AG04450 (cell line): ENCODE measurements at places on chromosomes 4 and X. TPM values are rescaled to one million over a fixed set of nuclear protein-coding genes. Genes with fewer than 3 reads are reported as not detected.
A peak's percentile ranks its signal among the peaks of the same experiment; 100 is the strongest.

GRCh38 chr4:3083732-3084131 lies 9.3 kb downstream of the HTT start:
- DNase-seq, result no peak

Gene UCP1
- not detected in 2 replicates for polyA plus RNA-seq

DNA sequence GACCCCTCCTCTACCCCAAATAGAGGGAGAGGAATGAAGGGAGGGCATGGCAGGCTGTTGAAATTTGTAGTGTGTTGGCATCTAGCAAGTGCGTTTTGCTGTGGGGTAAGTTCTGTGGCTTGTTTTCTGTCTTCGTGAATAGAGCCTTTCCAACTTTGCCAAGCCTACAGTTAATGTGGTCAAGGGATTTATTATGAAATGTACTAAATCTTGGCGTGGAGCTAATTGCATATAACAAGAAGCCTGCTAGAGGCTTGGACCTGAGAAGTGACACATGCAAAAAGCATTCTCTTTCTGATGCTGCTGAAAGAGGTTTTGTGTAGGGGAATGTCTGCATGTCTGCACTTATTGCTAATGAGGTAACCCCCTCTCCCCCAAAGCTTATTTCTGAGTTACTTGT lies 132.2 kb downstream of the BMPR1B start:
- DNase-seq, result peak; percentile 42

GRCh38 chr4:40612283-40612682 lies 17.4 kb downstream of the RBM47 start:
- DNase-seq, result no peak

DNA sequence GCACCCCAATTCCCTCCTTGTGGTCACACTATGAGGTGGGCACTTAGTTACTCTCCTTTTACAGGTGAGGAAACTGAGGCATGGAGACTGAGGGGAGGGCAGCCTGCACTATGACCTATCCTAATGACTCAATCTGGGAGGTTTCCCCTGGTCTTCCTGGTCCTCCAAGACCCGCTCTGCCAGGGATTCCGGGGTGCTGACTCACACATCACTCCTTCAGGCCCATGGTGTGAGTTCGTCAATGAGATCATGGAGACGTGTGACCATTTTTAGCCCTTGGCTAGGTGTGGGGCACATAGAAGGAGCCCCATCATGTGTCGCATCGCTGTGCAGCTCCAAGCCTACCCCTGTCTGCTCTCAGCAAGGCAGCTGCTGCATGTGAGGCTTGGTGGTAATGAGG lies 32.4 kb upstream of the BCOR start:
- DNase-seq, result no peak

- DNase-seq, result no peak
These were observed 187.0 kb upstream of the LDB2 start for GRCh38 chr4:17085416-17085815.

Gene SRPK3
- 0.27 and 0.51 TPM in 2 replicates for polyA plus RNA-seq

DNA sequence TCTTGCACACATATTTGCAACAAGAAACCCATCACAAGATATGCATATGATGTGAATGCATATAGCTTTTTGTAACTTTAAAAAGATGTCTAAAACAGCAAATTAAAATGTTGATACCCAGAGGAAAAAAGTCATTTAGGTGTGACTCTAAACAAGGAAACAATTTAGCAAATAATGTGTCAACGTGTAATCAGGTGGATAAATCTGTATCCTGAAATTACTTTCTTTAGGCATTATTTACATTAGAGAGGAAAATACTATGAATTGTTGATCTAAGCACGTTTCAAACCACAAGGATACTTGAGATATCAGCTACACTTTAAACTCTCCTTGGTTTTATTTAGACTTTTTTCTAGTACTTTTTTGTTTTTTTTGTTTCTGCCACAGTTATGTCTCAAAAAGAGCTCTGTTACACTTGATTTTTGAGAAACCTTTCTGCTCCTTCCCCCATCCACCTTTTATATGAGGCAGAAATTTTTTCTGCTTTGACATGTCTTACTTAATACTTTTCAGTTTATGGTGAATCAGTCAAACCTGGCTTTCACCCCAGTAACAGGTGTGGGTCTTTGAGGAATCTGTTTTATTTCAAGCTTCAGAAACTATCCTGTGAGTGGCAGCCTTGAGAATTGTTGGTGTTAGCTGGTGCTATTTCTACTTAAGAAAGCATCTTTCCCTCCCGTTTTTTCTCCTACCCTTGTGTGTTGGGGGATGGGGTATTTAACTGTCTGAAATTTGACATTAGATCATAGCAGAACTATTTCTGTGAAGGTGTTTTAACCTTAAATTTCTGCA lies 1.9 kb downstream of the NPNT start:
- DNase-seq, result no peak

Gene FAM156B
- 15.6 and 20.5 TPM in 2 replicates for polyA plus RNA-seq
